Mucosa of descending colon (tissue), 3 donors: ENCODE measurements at places on chromosomes 1 and 21.

DNA sequence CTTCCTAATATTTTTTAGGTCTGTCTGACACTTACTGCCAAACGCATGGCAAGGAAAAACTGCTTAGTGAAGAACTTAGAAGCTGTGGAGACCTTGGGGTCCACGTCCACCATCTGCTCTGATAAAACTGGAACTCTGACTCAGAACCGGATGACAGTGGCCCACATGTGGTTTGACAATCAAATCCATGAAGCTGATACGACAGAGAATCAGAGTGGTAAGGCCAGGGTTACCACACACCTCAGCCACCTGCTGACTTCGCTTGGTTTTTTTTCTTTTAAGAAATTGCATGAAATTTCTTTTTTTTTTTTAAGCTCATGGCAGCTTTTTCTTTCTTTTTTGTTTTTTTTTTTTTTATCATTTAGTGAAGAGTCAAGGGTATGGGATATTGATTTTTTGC, 17.2 kb downstream of the ATP1A1 start:
- DNase-seq = no peak

DNA sequence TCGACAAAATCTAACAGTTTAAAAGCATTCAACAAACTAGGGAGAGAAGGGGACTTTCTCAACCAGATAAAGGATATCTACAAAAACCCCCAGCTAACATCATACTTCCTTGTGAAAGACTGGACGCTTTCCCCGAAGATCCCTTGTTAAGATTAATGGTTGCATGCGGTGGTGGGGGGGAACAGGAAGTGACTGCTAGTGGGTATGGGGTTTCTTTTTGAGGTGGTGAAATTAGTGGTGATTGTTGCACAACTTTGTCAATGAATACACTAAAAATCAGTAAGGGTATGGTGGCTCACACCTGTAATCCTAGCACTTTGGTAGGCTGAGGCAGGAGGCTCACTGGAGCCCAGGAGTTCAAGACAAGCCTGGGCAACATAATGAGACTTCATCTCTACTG, 26.9 kb upstream of the EYA3 start:
- DNase-seq = peak; percentile 26

GRCh38 chr1:51444534-51445192, 74.4 kb downstream of the EPS15 start:
- no peak for DNase-seq

DNA sequence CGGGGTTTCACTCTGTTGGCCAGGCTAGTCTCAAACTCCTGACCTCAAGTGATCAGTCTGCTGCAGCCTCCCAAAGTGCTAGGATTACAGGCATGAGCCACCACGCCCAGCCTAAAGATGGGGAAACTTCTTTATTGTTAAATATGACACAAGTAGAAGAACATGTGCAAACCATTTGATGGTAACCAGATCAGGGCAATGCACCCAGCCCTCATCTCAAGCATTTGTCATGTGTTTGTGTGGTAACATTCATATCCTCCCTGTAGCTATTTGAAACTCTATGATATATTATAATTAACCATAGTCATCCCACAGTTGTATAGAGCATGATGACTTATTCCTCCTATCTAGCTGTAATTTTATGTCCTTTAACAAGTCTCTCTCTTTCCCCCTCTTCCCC, 119.5 kb upstream of the TMPRSS2 start:
- DNase-seq = no peak

DNA sequence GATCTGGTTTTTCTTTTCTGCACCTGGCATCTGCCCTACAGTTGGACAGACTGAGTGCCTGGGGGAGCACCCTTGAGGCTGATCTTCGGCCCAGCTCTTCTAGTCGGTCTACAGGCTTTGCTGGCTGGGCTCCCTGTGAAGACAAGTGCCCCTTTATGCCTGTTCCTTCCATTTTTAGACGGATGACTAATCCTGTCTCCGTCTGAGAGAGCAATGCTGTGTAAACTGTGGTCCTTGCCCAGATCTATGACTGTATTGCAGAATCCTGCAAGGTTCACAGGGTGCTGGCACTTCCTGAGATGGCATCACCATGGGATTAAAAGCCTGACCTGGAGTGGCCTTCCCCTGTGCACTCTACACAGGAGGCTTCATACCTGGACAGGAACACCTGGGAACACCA, 47.6 kb upstream of the SAMD13 start:
- DNase-seq = peak; percentile 43

DNA sequence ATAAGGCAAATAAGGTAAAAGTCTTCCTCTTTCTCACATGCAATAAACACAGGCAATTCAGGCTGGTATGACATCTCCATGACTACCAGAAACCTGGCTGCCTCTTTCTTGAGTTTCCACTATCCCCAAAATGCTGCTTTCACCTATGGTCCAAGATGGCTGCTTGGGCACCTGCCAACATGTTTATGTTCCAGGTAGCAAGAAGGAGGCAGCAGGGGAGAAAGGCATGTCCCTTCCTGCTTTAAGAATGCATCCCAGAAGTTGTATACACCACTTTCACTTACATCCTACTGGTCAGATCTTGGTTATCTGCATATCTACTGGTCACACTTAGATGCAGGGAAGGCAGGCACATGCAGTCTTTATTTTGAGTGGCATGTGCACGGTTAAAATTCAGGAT, 19.4 kb upstream of the ACOT11 start:
- no peak for DNase-seq

DNA sequence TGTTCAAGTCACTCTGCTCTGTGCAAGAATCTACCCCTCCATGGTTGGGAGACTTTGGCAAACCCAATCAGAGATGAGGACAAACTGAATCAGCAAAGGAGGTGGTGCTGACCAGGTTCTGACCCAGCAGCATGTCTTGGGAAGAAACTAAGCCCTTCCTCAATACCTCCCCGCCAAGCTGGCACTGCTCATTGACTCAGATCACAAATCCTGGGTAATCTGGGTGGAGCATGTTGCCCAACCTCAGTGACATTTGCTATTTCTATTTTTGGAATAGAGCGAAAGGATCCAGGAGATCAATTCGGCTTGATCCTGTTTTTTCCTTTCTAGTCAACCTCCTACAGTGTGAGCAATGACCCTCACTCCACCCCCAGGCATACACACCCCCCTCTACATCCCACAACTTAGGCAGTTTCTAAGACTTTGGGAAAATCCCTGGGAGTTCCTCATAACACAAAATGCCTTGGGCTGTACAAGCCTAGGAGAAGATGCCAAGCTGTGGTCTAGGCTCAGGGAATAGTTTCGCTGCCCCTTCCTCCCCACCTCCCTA, 166.8 kb upstream of the KCNJ6 start:
- DNase-seq = no peak

DNA sequence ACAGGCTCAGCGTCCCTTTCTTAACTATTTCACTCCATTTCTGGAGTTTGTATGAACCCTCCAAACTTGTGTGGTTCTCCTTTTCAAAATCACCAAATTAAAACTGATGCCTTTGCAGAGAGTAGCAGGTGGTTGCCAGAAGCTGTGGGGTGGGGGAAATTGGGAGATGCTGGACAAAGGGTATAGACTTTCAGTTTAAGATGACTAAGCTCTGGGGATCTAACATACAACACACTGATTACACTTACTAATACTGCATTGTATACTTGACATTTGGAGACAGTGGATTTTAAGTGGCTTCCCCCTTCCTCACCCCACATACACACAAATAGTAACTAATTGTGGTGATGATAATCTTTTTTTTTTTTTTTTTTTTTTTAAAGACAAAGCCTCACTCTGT, 11.1 kb upstream of the SCYL3 start:
- no peak for DNase-seq

GRCh38 chr1:7509598-7509997, 261.5 kb upstream of the VAMP3 start:
- DNase-seq = no peak

- no peak for DNase-seq
Observed at GRCh38 chr21:14306126-14306907, 76.6 kb downstream of the HSPA13 start.

- no peak for DNase-seq
Observed at GRCh38 chr1:978835-979743, 2.8 kb downstream of the PERM1 start.

DNA sequence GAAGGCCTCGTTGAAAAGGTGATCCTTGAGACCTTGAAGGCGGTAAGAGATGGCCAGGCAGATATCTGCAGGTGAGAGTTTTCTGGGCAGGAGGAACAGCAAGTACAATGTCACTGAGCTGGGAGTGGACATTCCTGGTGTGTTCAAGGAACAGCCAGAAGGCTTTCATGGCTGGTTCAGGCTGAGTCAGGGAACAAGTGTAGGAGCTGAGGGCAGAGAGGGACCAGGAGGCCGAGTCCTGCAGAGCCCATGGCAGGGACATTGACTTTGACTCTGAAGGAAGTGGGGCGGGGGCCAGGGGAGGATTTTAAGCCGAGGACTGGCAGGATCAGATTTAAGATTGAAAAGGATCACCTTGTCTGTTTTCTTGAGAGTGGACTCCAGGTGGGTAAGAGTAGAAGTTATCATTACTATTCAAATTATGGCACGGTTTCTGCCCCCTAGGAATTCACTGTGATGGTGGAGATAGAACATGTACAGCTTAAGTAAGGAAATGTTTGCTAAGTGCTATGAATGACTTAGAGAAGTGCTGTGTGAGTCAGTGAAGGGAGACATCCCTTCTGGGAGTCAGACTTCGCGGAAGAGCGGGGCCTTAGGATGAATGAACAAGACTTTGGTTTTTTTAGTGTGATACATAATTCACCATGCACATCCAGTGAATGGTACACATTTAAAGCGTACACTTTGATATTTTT, 202.3 kb downstream of the KIF26B start:
- DNase-seq = no peak

DNA sequence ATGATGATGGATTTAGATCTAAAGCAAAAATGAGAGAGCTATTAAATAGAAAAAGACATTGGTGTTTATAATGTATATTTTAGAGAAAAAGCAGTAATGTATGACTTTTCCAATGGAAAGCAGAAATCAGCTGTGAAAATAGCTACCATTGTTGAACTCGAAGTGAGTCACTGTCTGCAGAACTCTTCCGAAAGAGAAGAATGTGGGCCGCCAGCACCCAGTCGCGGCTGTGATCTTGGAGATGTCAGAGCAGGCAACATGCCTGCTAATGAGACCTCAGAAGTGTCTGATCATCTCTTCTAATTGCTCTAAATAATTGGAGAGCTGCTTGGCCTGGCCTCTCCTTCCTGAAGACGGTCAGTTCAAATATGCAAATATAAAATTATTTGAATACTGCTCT, 333.6 kb upstream of the RUNX1 start:
- DNase-seq = no peak

DNA sequence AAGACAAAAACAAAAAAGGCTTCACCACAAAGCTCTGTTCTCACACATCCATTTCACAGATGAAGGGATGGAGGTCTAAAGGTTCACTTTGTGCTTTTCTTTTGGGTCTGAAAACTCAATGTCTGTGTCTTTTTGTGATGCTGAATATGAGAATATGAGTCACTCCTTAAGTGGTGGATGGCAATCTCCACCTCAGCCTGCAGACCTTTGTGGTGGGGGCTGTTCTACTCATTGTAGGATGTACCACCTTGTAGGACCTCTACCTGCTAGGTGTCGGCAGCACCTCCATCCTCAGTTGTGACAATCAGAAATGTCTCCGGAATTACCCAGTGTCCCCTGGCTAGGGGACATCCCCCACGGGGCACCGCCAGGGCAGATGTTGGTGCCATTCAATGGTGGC, 42.8 kb downstream of the UBASH3A start:
- no peak for DNase-seq

DNA sequence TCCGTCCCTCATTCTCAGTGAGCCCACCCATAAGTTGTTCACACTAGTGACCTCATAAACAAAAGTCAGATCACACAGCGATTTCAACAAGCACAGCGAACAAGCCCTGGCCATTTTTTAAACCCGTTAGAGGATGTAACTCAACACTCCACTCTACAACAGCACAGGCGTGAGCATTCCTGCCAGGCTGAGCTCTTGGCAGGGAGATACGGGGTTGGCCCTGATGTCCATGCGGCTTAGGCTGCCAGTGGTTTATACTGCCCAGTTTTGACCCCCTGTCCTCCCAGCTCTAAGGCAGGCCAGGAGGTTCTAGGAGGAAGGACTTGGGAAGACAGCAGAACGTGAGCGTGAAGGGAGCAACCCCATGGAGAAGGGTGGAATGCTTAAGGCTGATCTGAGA, 35.0 kb downstream of the PARP1 start:
- DNase-seq = no peak

DNA sequence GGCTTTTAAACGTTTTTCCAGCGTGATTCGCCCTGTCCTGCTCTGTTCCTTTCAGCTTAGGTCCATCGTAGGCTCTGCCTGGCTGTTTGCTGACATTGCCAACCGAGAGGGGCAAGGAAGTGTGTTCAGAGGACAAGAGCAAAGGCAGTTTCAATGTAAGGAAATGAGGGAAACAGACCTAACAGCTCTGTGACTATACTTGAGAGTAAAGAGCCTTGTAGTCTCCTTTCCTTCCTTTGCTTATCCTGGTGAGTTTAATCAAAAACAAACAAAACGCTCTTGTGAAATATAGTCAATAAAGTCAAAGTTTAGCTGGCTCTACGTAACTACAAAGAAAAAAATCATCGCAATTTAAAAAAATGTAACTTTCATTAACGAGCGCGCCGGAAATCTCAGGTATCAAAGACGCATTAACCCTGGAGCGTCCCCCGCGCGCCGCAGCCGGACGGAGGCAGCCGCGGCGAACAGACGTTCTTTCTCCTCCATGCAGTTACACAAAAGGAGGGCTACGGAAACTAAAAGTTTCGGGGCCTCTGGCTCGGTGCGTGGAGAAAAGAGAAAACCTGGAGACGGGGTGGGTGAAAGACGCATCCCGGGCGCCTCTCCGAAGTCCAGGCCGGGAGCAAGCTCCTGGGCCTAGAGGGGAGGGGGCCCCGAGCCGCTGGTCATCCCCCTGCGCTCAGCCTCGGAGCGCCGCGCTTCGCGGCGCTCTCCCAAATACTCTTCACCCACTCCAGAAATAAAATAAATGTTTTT, 617 bp upstream of the ADGRL2 start:
- DNase-seq = peak; percentile 33

DNA sequence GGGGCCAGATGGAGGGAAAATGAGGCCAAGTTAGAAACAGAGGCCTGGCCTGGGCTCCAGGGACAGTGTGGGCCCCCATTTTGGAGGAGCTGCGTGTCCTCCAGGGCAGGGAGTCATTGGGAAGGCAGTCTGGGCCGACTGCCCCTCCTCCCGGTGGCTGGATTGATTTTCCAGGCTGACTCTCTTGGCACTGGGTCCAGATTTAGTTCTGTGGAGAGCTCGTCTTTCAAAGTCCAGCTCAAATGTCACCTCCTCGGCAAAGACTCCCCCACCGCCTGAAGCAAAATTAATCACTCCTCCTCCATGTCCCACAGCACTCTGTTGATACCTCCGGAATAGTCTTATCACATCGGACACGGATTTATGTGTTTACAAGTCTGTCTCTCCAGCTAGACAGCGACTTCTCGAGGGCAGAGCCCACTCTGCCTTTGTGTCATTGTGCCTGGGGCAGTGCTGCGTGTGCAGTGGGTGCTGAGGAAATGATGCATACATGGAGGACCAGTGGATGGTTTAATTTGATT, 175.1 kb downstream of the CAMTA1 start:
- DNase-seq = no peak

DNA sequence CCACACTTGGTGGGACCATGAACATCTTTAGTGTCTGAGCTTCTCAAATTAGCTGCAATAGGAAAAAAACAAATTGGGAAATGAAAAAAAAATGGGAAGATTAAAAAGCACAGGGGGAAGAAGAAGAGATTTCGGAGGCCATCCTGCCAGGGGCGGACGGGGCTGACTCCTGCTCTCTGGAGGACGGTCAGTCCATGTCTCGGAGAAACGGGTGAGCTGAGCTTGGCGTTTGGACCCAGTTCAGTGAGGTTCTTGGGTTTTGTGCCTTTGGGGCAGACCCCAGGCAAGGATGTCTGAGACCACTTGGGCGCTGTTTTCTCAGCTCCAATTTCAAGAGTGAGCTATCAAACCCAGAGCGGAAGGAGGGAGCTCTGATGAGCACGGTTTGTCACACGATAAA, 123.9 kb downstream of the PRDM2 start:
- DNase-seq = no peak
